ENCODE measurements at places on chromosomes 2 and 18.

DNA sequence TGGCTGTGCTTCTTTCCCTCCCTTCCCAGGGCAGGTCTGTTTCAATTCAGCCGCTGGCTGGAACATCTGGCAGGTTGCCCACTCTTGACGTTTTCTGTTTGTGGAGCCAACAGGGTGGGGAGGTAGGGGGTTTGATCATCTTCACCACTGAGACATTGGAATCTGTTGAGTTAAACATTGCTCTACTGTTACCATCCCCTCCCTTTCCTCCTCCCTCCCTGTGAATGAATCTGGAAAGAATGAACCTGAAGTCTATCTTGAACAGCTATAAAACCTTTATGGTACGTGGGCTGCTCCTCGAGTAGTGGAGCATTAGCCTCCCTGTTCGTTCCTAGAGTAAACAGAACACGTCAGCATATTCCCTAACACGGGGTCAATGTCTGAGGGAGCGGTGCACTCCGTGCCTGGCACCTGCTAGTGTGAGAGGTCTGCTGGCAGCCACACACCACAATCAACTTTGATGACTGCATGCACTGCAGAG lies 249.9 kb upstream of the RBBP8 start:
- peak; percentile 73 for DNase-seq

- DNase-seq: peak; percentile 34
Observed at GRCh38 chr2:174901075-174901474, 104.1 kb downstream of the CHN1 start.

GRCh38 chr2:8169443-8169842 lies 512.4 kb upstream of the ID2 start:
- DNase-seq: peak; percentile 92

GRCh38 chr2:46294176-46294836 lies 2.9 kb upstream of the EPAS1 start:
- DNase-seq: no peak

- no peak for DNase-seq
Observed at GRCh38 chr2:196167666-196168065, 3.7 kb downstream of the STK17B start.

- no peak for DNase-seq
Observed at GRCh38 chr2:239801404-239802184, 223.5 kb downstream of the NDUFA10 start.

DNA sequence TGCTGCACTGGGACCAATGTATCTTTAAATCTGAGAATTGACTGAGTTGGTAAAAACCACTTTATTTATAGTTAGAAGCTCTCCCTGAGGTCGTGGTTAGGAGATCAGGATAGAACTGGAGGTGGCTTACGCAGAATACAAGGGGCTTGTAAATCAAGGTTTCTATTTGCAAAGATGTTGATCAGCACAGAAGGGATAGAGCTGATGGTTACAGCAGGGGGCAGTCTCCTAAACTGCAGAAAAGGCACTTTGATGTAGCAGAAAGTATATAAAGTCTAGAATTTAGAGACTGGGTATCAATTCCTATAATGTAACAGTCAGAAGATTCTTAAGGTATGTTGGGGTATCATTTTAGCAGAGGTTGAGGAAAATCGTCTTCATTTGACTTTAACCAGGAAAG lies 25.2 kb upstream of the ACVR1 start:
- DNase-seq: no peak

DNA sequence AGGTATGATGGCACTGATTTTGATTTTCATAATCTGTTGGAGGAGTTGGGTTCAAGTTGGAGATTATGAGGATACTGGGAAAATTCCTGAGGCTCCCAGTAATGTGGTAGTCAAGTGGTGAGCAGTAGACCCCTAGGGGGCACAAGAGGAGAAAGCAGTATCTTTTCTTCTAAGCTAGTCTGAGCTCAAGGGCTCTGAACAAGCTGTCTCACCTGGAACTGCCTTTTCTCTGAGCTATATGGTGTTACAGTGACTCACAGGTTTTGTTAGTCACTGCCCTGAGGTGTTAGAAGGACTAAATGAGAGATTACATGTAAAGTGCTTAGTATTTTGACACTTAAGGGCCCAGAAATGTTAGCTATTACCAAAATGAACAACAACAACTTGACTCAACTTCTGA lies 42.2 kb downstream of the CD302 start:
- no peak for DNase-seq

- no peak for DNase-seq
Observed at GRCh38 chr2:118048401-118048800, 34.5 kb upstream of the CCDC93 start.

GRCh38 chr18:13700153-13700552 lies 26.2 kb downstream of the FAM210A start:
- DNase-seq: no peak

- no peak for DNase-seq
Observed at GRCh38 chr2:117086943-117087250, 727.6 kb upstream of the DDX18 start.

DNA sequence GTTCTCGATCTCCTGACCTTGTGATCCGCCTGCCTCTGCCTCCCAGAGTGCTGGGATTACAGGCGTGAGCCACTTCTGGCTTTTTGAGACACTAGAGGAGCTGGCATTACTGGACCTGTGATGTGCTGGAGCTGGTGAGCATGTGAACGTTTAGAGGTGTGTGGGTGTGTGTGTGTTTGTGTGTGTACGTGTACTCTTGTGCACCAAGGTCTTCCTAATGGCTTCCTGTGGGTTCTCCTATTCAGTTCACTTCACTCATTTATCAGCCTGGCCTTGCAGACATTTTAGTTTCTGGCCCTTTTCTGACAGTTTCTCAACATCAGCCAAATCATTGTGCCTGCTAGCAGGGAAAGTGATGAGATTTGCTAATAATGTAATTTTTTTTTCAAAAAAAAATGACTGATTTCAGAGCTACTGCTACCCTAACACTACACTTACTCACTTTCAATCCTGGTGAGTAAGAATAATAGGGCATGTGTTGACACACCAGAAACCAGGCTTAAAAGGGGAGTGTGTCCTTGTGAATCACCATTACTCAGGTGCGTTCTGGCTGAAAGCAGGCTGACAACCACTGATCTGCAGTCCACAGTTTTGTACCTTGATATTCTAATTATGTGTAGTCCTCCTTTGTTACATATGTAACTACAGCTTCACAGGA lies 41.0 kb upstream of the ACTR3 start:
- DNase-seq: no peak

- no peak for DNase-seq
Observed at GRCh38 chr2:169222665-169223064, 139.7 kb downstream of the LRP2 start.

DNA sequence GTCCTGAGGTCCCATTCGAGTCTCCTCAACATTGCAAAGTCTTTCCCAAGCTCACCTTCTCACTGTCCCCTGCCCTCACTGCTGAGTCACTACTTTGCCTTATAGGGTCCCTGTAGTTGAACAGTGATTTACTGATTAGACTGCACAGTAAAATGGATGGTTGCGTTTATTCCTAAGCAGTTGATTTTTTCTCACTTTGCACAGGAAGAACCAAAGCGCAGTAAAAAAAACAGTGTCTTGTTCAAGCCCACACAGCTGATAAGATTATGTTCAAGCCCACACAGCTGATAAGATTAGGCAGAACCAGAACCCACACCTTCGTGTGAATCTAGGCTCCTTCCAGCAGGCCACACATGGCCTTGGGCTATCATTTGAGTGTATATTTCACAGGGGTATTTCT lies 215.3 kb upstream of the COPS8 start:
- no peak for DNase-seq

DNA sequence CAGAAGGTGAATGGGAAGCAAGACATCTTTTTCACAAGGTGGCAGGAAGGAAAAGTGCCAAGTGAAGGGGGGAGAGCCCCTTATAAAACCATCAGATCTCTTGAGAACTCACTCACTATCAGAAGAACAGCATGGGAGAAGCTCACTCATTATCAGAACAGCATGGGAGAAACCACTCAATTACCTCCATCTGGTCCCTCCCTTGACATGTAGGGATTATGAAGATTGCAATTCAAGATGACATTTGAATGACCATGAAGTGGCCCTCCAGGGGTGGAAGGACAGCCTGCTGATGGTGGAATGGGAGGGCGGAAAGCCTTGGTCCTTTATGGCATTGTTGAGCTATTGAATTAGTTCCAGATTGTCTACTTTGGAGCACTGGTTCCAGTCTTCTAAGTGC lies 413.0 kb upstream of the MEX3C start:
- no peak for DNase-seq

DNA sequence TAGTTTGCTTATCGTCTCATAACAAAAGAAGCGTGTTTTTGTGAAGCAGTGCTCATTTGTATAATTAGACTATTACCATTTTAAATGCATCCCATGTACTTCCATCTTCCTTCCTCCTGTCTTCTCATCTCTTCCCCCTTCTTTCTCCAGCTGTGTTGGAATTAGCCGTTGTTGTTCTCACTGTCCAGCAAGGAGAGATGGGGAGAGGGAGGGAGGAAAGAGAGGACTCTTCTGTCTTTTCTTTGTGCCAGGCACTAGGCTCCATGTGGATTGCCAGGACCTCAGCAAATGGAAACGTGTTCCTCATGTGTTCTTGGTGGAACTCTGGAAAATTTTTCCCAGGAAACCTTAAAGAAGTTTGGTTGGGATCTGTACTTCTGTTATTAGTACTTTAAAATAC lies 131.7 kb downstream of the PHLPP1 start:
- DNase-seq: no peak

GRCh38 chr2:142044197-142044596 lies 86.6 kb downstream of the LRP1B start:
- DNase-seq: no peak

DNA sequence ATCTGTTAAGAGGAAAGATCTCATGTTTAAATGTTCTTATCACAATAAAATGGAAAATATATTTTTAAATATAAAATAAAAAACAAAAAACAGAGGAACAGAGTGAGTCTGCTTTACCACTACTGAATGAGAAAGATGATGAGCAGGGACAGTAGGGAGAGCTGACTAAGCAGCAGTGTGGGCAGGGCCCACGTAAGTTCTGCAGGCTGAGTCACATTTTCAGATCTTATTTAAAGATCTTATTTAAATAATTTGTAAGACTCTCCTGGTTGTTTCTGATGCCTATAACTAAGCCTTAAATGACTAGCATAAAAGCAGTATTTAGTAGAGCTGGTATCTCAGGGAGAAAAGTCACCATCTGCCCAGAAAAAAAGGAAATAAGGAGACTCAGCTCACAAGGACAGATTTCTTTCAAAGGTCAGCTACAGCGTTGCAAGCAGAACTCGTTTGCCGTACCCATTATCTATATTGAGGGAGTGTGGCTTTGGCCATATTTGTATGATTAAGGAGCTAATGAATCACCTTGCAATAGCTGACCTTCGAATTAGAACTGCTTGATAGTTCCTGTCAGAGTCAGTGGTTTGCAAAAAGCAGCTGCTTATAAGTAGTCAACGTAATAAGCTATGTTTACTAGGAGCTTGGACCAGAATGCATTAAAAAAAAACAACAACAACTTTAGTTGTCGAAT lies 322.1 kb upstream of the CHAC2 start:
- no peak for DNase-seq

DNA sequence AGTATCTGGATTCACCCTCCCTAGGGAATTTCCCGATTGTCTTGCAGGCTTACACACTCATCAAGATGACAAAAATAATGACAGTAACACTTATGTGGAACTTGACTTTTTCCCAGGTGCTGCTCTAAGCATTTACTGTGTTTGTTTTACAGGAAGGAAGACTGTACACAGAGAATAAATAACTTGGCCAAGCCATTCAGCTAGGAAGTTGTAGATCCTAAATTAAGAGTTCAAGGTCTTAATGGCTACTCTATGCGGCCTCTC lies 549 bp upstream of the DPP4 start:
- DNase-seq: no peak

DNA sequence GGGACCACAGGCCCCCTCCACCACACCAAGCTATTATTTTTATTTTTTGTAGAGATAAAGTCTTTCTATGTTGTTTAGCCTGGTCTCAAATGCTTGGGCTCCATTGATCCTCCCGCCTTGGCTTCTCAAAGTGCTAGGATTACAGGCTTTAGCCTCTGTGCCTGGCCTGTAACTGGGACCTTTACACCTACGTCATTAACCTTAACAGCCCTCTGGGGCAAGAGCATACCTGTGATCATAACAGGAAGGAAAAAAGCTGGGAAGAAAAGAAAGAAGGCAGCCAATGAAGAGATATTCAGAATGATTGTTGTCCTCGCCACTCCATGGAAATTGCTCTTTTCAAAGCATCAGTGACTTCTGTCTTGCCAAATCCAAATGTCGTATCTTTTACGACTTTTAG lies 338.2 kb downstream of the LRRTM1 start:
- no peak for DNase-seq

- peak; percentile 20 for DNase-seq
Observed at GRCh38 chr2:240149943-240150784, 9.7 kb upstream of the OTOS start.

- no peak for DNase-seq
Observed at GRCh38 chr18:37525262-37525585, 40.4 kb downstream of the CELF4 start.

- no peak for DNase-seq
Observed at GRCh38 chr2:240926516-240927389, 20.6 kb downstream of the CROCC2 start.

DNA sequence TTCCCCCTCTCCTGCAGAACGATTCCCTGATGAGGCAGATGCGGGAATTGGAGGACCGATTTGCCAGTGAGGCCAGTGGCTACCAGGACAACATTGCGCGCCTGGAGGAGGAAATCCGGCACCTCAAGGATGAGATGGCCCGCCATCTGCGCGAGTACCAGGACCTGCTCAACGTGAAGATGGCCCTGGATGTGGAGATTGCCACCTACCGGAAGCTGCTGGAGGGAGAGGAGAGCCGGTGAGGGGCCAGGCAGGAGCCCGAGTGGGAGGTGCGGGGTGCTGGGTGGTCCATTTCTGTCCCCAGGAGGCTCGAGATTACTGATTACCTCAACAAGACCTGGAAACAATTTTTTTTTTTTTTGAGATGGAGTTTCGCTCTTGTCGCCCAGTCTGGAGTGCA lies 3.1 kb downstream of the DES start:
- no peak for DNase-seq

DNA sequence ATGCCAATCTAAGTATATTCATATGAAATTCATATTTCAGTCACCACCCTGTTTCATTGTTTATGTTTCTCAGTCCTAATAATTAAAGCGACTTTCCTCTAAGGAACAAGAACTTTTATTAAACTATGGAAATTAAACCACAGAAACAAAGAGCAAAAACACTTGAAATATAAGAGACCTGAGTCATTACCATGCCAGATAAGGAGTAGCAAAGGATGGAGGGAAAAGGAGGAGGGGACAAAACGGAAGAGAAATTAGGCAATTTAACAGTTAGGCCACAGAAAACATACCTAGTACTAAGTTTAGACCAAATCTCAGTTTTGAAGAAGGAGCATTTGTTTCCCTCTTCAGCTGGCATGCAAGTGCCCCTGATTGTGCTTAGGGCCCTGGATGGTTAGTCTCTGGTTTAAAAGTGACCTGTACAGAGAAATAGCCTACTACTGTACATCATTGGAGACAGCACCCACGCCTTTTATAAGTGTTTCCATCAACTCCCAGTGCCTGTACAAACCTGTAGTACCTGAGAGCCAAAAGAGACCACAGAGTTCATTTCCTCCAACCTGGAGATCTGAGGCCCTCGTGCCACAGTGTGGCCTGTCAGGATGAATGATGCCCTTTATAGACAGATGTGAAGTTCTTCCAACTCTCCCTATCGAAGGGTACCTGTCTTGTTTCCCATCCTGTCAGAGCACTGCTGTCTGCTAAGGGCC lies 74.5 kb downstream of the SPATS2L start:
- peak; percentile 38 for DNase-seq

- no peak for DNase-seq
Observed at GRCh38 chr2:221156062-221156734, 415.9 kb downstream of the EPHA4 start.
